ENCODE measurements at places on chromosomes 4 and X.
A peak's percentile ranks its signal among the peaks of the same experiment; 100 is the strongest.

DNA sequence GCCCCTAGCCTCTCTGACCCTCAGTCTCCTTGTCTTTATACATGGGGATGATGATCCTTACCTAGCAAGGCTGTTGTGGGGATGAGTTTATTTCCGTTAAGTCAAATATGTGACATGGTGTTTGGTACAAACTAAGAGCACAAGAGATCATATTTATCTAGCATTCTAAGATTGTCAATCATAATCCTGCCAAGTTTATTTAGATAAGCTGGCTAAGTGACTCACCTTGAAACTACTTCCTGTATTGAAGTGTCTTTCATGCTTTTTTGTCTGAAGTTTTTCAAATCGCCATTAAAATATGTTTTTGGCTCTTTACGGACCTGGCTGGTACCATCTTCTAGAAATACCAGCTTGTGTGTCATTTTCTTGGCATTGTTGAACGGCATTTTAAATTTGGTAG is 30.7 kb downstream of the MAP7D3 start:
- no peak for DNase-seq

- DNase-seq = no peak
Observed at GRCh38 chr4:2332976-2333319, 71.0 kb upstream of the MXD4 start.

DNA sequence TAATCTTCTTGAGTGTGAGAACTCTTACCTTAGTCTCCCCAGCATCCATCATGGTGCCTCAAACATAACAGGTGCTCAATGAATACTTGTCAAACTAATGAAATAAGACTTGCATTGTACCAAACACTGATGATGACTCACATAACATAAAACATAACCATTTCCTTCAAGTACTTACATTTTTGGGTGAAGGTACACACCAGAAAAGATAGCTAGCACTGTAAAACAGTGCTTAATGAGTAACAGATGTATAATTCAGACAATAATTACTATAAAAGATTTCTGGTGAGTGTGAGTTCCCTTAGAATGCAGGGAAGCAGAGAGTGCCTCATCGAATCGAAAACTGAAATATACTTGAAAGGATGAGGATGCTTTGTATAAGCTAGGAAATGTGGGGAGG is 70.1 kb upstream of the HCCS start:
- no peak for DNase-seq

- peak; percentile 46 for DNase-seq
Observed at GRCh38 chr4:67550451-67550850, 5.1 kb upstream of the CENPC start.

DNA sequence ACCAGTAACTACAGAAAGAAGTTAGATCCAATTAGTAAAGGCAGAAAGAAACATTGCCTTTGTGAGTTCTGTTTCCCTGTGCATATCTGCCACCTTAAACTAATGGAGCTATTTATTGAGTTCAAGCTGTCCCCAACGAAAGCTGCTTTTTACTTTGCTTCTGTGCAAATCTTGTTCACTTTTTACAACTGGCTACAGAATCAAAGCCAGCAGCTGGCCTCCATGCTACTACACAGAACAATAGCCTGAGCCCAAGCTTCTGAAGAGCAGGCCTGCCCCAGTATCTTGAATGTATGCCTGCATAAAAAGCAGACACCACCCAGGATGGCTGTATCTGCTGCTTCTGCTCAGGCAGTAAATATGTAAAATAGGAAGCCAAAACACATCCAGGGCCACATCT is 28.1 kb downstream of the ANK2 start:
- no peak for DNase-seq

DNA sequence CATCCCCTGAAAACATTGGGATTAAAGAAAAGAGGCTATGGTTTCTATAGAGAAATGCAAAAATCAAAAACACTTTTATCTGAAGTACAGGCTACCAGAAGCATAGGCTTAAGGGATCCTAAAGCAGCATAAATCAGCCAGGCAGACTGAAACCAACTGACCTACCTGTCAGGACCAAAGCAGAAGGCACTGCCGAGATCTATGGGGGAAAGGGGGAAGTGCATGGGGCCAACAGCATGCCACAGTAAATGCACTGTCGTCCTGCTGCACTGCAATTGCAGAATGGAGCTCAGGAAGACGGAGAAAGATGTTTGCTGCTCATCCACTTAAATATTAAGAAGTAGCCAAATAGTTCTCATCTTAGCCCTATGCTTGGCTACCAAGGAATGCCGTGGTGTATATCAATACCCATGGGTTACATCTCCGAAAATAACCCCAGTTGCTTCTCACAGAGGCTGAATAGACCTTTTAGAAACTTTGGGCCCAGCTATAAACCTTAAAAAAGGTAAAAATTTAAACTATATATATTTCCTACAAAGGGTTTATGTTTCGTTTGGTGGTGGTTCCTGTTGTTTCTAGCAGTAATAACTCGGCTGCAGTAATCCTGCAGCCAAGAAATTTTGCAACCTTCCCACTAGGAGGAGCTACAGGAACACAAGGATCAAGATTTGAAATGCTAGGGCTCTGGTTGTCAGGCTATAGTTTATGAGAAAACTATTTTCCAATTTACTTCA is 312.2 kb upstream of the DIAPH2 start:
- no peak for DNase-seq

- DNase-seq = no peak
Observed at GRCh38 chr4:153154007-153154975, 50.0 kb upstream of the TRIM2 start.

DNA sequence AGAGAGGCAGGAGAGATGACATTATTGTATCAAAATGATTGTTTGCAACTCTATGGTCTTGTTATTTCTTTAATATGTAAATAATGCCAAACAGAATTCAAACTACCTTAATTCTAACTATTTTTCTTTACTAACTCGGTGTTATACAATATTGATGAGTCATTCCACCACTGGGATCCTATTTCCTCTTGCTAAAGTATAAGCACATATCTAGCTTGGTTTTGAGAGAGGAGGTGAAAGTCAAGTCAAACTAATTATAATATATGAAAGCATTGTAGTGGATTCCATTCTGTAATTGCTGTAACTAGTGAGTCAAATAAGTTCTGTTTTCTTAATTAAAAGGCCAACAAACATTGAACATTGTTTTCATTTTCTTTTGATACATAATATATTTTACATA is 837.6 kb downstream of the PDHA2 start:
- no peak for DNase-seq

GRCh38 chr4:1383728-1384591 is 22.3 kb downstream of the NKX1-1 start:
- no peak for DNase-seq

DNA sequence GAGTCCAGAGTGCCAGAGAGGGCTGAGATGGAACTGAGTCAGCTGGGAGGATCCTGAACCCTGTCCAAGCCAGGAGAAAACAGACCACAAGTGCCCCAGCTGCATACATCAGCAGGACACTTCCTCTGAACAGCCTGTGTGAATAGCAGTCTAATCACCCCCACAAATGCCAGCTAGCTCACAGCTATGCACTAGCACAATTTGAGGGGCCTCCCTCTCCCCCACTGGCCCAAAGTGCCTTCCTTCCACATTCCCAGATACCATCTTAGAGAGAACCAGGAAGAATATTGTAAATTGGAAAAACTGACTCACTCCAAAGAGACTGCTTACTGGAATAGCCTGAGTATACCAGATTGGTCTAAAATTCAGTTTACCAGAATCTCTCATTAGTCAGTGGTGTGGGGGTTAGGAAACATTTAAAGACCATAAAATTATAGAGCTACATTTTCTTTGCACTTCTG is 292.6 kb upstream of the KLF3 start:
- DNase-seq = no peak

GRCh38 chrX:46873746-46874145 is 36.9 kb downstream of the RP2 start:
- DNase-seq = no peak

DNA sequence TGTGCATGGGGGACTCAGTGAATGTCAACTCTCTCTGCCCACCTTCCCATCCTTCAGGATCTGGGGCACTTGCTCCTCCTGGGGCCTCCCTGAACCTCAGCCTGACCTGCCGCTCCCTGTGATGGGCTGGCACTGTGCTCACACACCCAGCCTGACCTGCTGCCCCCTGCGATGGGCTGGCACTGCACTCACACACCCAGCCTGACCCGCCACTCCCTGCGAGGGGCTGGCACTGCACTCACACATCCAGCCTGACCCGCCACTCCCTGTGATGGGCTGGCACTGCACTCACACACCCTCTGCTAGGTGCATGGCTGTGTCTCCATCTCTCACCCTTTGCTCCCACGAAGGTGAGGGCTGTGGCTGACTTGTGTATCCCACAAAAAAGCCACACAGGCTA is 103.4 kb downstream of the ABLIM2 start:
- DNase-seq = no peak

GRCh38 chr4:32135642-32136041 is 1415.5 kb downstream of the PCDH7 start:
- DNase-seq = no peak

Data from naive B cell (primary cell).